Neural progenitor cell (in vitro differentiated cells): ENCODE measurements at places on chromosomes 1 and 21.

DNA sequence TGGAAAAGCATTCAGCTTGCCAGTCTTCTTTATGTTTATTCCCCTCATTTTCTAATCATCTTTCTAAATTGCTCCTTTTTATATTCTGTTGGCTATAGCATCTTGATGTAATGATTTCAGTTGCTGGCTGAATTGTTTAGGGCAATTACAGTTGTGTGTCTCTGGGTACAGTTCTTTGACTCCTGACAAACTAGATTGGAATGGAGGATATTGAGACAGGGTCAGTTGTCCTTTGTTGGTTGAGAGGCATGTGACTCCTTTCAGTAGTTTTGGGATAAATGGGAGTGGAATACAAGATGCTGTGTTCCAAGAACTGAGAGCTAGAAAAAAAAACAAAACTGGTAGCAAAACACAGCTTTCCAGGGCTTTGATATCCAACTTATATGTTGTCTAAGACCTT is 1.5 kb downstream of the CENPF start:
- H3K27me3 ChIP-seq, result no peaks in the 10 kb centered on the region
- H3K4me3 ChIP-seq, result peak overlapping the region; percentile 86
- H3K36me3 ChIP-seq, result peaks cover 5% of the 10 kb centered on the region
- H3K27ac ChIP-seq, result no peak overlapping the region
- peaks cover 12% of the 10 kb centered on the region for H3K4me1 ChIP-seq

DNA sequence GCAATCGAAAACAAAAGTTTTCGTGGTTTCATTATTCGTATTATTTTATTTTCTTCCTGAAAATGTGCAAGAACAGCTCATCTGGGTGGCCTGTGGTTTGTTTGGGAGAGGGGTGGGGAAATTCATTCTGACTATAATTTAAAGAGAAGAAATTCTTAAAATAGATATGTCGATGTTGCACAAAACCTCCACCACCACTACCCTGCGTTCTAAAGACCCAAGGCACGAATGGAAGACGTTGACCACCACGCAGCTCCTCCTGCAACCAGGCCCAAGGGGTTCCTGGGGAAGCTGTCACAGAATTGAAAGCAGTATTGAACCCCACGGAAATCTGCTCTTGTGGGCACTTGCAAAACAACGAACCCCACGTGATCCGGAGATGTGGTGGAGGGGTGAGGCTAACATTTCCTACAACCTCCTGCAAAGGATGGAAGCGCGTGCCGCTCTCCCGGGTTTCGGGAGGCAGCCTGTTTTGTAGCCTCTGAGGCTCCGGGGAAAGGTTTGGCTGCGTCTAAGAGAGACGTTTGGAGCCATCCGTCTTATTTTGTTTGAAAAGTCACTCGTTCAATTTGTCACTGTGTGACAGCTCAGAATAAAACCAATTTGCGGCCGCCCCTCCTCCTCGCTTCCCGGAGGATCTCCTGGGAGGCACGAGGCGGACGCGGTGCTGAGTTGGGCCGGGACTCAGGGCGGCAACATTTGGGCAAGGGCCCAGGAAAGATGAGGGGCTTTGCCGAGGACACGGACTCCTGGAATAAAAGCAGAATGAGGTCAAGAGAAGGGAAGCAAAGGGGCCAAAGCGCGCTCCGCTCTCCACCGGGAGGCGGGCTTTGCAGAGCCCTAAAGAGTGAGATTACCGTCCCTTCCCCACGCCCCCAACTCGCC is 810 bp upstream of the HLX start:
- no peak overlapping the region for H3K27ac ChIP-seq
- peak; percentile 46 for DNase-seq
- peaks cover 98% of the 10 kb centered on the region for H3K27me3 ChIP-seq
- H3K36me3 ChIP-seq, result no peaks in the 10 kb centered on the region
- H3K4me3 ChIP-seq, result peak overlapping the region; percentile 46
- peaks cover 11% of the 10 kb centered on the region for H3K4me1 ChIP-seq

GRCh38 chr21:36127977-36128376 is 6.9 kb upstream of the CBR3 start:
- H3K36me3 ChIP-seq, result no peaks in the 10 kb centered on the region
- DNase-seq, result no peak
- no peak overlapping the region for H3K4me3 ChIP-seq
- no peak overlapping the region for H3K27ac ChIP-seq
- H3K4me1 ChIP-seq, result no peaks in the 10 kb centered on the region
- peaks cover 27% of the 10 kb centered on the region for H3K27me3 ChIP-seq

- H3K4me1 ChIP-seq, result no peaks in the 10 kb centered on the region
- peak; percentile 75 for DNase-seq
- no peak overlapping the region for H3K4me3 ChIP-seq
- H3K36me3 ChIP-seq, result no peaks in the 10 kb centered on the region
- H3K27me3 ChIP-seq, result no peaks in the 10 kb centered on the region
Observed at GRCh38 chr1:165073185-165074007, 283.1 kb downstream of the LMX1A start.

GRCh38 chr1:97366984-97367383 is 553.9 kb downstream of the DPYD start:
- no peak overlapping the region for H3K4me3 ChIP-seq
- H3K27me3 ChIP-seq, result no peaks in the 10 kb centered on the region
- H3K36me3 ChIP-seq, result no peaks in the 10 kb centered on the region
- no peaks in the 10 kb centered on the region for H3K4me1 ChIP-seq
- no peak overlapping the region for H3K27ac ChIP-seq
- no peak for DNase-seq

GRCh38 chr1:12424087-12424529 is 193.9 kb downstream of the DHRS3 start:
- no peak overlapping the region for H3K4me3 ChIP-seq
- peaks cover 3% of the 10 kb centered on the region for H3K36me3 ChIP-seq
- H3K4me1 ChIP-seq, result peaks cover 9% of the 10 kb centered on the region
- no peak for DNase-seq
- no peak overlapping the region for H3K27ac ChIP-seq
